ENCODE measurements at places on chromosomes 2 and 18. TPM values are rescaled to one million over a fixed set of nuclear protein-coding genes. Genes with fewer than 3 reads are reported as not detected.

Gene RTP5
- total RNA-seq = not detected

Gene B3GNT7
- under 0.01 TPM for total RNA-seq

Gene SLC11A1
- 0.28 TPM for total RNA-seq

Gene SPP2
- total RNA-seq = not detected

Gene SERPINB12
- not detected for total RNA-seq

Gene TEX51
- not detected for total RNA-seq

Gene DHRS9
- total RNA-seq = 0.19 TPM
